Activated CD4-positive, alpha-beta T cell treated with anti-CD3 and anti-CD28 coated beads, Interleukin-2, amount 10 ng/mL, durations not matched to agents 7 days and 5 days (primary cell): ENCODE measurements at places on chromosomes 3 and 15.
A peak's percentile ranks its signal among the peaks of the same experiment; 100 is the strongest.

GRCh38 chr3:165742351-165742750, 94.9 kb downstream of the BCHE start:
- no peak for DNase-seq

GRCh38 chr15:33616475-33616874, 305.7 kb downstream of the RYR3 start:
- no peak for DNase-seq

- DNase-seq, result no peak
Measured at GRCh38 chr15:94075349-94075748, 156.0 kb upstream of the MCTP2 start.

GRCh38 chr3:191455257-191455952, 5.6 kb upstream of the PYDC2 start:
- no peak for DNase-seq

DNA sequence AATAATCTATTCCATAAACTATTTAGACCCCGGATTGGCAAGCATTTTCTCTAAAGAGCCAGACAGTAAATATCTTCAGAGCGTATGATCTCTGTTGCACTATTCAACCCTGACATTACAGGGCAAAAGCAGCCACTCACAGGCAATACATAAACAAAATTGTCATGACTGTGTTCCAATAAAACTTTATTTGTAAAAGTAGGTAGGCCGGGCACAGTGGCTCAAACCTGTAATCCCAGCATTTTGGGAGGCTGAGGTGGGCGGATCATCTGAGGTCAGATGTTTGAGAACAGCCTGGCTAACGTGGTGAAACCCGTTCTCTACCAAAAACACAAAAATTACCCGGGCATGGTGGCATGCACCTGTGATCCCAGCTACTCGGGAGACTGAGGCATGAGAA, 66.5 kb downstream of the ADAMTS9 start:
- DNase-seq, result no peak

- DNase-seq, result no peak
Measured at GRCh38 chr3:124563376-124563775, 166.9 kb upstream of the UMPS start.

- DNase-seq, result no peak
Measured at GRCh38 chr15:27820232-27820631, 278.9 kb downstream of the OCA2 start.

DNA sequence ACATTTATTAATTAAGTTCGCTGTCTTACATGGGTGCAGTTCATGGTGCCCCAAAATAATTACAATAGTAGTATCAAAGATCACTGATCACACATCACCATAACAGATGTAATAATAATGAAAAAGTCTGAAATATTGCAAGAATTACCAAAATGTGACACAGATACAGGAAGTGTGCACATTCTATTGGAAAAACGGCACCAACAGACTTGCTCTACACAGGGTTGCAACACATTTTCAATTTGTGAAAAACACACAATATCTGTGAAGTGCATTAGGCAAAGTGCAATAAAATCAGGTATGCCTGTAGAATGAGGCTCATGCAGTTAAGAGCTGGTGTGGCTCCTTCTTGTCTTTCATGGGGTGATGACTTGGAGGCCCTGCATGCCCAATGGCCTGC, 265.8 kb downstream of the RPLP1 start:
- DNase-seq, result no peak

DNA sequence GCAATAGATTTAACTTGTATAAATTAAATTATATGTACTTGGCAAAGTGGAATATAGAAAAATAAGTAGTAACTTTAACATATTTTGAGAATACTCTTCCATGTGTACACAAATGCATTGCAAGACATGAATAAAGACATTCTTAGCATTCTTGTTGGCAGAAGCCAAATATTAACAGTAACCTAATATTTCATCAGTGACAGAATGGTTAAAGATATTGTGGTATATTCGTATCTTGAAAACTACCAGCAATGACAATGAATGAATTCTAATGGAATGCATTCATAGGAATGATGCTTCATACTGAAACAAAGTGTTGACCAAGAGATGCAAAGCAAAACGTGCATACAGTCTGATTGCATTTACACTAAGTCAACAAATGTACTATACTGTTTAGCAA, 524.7 kb downstream of the GRM7 start:
- DNase-seq, result no peak

- DNase-seq, result no peak
Measured at GRCh38 chr3:127719369-127719768, 46.6 kb downstream of the ABTB1 start.

- peak; percentile 9 for DNase-seq
Measured at GRCh38 chr15:91099616-91099994, 452 bp upstream of the SV2B start.

- DNase-seq, result no peak
Measured at GRCh38 chr3:146605106-146605505, at the start of gene PLSCR5. TSS of gene PLSCR5 (minus strand) at chr3:146605346. CDS start at chr3:146605212, 134 bp downstream.

GRCh38 chr15:100769975-100770340, 109.7 kb upstream of the ALDH1A3 start:
- DNase-seq, result no peak

GRCh38 chr15:42549032-42549491, 424 bp downstream of the HAUS2 start:
- no peak for DNase-seq

DNA sequence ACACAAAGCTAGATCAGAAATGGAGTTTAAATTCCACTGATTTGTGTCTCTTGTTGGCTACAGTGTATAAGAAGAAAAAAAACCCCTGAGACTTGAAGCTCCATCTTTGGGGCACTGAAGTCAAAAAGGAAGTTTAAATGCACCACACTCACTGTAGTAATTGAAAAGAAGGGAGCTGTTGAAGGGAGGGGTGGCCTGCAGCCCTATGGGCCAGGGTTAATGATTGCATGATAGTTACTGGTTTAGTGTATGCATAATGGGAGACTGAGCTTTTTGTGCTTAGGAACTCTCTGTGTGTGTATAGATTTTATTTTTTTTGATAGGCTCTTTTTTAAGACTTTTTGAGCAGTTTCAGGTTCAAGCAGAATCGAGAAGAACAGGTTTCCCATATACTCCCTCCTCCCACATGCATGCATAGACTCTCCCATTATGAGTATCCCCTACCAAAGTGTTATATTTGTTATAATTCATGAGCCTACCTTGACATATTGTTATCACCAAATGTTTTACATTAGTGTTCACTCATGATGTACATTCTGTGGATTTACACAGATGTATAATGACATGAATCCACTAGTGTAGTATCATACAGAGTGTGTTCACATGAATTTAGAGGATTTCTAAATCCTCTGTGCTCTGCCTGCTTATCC, 88.2 kb downstream of the TNFAIP8L3 start:
- DNase-seq, result no peak

GRCh38 chr15:72163719-72164118, 33.9 kb downstream of the GRAMD2A start:
- no peak for DNase-seq

- DNase-seq, result no peak
Measured at GRCh38 chr3:37661615-37662306, 199.9 kb upstream of the CTDSPL start.

DNA sequence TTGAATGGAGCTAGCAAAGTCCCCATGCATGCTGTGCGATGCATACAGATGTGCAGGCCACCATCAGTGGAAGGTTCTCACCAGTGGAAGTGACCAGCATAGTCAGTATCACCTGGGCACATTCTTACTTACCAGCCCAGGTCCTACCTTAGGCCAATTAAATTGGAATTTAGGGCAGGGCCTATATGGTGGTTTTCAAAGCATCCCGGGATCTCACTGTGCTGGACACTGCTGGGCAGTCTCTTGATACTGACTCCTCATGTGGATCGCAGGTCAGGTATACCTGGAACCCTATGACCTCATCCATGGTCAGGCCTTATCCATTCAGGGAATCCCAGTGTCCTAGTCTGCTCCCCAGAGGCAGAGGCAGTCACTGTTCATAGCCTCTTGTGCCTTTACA, 336.6 kb upstream of the NR2E3 start:
- DNase-seq, result no peak

GRCh38 chr15:77532067-77532710, 100.5 kb downstream of the LINGO1 start:
- DNase-seq, result no peak

GRCh38 chr3:41234823-41235721, 35.8 kb downstream of the CTNNB1 start:
- DNase-seq, result no peak

DNA sequence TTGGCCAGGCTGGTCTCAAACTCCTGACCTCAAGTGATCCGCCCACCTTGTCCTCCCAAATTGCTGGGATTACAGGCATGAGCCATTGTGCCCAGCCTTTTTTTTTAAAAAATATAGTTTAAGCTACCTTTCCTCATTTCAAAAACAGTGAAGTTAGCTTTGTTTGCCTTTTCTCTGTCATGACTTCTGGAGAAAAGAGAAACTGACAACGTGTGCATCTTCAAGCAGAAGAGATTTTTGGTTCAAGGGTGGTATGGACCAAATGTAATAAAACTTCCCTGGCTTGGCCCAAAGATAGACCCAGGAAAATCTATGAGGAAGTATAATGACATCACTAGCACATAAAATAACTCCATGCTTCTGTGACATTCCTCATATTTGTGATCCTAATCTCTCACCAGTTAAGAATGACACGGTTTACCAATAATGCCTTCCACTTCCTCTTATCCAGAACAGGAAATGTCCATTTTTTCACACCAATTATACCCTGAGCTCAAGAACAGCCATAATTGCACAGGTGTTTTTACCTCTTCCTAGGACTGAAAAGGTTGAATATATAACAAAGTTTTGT, 781.2 kb upstream of the NR2F2 start:
- DNase-seq, result no peak

- DNase-seq, result peak; percentile 35
Measured at GRCh38 chr3:72343078-72343477, 505.2 kb downstream of the SHQ1 start.

DNA sequence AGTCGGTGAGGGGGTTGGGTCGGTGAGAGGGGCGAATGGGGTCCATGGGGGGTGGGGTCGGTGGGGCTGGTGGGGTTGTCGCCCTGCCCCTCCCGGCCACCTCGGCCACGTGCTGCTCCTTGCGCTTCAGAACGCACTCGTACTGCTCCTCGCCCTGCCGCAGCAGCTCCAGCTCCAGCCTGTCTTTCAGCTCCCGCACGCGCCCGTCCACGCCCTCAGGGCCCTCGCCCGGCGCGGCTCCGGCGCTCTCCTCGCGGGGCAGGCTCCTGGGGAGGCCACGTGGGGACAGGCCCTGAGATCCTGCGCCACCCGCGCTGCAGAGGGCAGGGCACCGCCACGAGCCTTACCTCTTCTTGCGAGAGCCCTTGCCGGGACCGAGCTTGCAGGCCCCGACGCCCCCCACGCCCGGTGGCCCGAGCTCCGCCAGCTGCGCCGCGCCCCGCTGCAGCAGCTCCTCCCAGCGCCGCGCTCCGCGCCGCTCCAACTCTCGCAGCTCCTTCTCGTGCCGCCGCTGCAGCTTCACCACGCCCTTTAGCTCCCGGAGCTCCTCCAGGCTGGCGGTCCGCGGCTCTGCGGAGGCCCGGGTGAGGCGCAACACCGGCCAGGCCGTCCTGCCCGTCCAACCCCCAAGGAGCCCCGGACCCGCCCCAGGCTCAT, 8.2 kb upstream of the ANKRD63 start:
- no peak for DNase-seq

DNA sequence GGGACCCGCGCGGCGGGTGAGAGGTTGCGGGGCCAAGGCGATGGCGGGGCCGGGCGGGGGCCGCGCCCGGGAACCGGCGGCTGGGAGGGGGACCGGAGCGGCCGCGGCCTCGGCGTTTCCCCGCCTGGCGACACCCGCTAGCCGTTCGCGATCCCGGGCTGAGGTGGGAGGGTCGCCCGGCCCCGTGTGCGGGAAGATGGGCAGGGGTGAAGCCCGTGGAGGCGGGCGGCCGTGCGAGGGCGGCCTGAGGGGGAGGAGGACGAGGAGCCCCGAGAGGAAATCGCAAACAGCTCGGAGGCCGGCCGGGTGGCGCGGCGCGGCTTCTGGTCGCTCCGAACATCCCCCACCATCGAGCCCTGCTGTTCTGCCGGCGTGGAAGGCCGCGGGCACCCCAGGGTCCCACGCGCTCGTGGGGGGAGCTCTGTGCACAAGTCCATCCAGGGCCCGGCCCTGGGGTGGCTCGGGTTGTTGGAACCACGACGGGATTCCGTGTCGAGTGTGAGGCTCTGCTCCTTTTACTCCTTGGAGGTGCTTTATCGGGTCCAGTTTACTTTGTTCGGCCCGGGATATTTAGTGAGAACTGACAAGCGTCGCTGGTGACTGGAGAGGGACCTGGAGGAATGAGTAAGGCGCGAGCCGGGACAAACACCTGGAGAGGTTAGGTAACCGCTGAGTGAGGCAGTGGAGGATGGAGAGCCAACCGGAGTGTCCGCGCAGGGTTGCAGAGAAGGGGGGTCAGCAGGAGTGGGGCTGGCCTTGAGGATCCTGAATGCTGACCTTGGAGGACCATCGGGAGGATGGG, 728 bp downstream of the CRTC3 start:
- DNase-seq, result peak; percentile 57

- DNase-seq, result no peak
Measured at GRCh38 chr3:113783463-113783862, 36.6 kb downstream of the ATP6V1A start.

- no peak for DNase-seq
Measured at GRCh38 chr3:163821841-163822240, 1256.5 kb downstream of the SI start.

- no peak for DNase-seq
Measured at GRCh38 chr3:11185564-11186317, 31.4 kb downstream of the HRH1 start.

DNA sequence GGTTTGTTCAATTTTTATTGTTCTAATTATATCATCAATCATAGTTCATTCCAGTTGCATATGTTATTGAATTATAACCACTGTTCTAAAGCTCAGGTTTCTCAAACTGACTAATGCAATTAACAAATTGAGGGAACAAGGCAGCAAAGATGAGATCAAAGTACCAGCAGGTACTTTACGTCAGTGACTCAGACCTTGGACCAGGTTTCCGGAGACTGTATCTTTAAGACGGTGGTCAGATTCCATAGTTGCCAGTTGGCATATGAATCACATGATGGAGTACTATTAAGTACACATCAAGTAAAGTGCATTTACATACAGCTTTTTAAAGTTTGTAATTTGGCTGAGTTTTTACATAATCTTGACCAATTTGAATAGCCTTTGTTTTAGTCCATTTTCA, 583.6 kb upstream of the ROBO2 start:
- DNase-seq, result no peak
